ENCODE measurements at places on chromosomes 12 and 14.

- no peaks in the 10 kb centered on the region for H3K36me3 ChIP-seq
- DNase-seq = peak; percentile 69
- no peak overlapping the region for H3K4me3 ChIP-seq
- H3K4me1 ChIP-seq = peaks cover 8% of the 10 kb centered on the region
Observed at GRCh38 chr12:48794870-48795269, 6.0 kb upstream of the ADCY6 start.

DNA sequence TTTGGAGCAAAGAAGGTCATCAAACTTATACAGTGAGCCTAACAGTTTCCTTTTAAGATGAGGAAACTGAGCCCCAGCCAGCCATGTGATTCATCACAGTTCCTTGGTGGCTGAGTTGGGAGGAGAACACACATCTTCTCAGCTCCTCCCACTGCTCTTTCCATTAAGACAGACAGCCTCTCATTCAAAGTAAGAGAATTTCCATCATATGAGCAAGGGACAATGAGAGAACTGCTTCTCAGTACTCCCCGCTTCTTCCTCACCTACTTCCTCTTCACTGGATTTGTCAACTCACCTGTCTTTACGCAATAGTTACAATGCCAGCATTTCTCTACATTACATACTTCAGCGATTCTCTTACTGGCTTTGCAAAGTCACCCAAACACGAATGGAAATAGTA lies 2.2 kb downstream of the IFNG start:
- peaks cover 5% of the 10 kb centered on the region for H3K27me3 ChIP-seq
- no peaks in the 10 kb centered on the region for H3K36me3 ChIP-seq
- H3K4me1 ChIP-seq = no peaks in the 10 kb centered on the region
- no peak overlapping the region for H3K27ac ChIP-seq
- H3K4me3 ChIP-seq = no peak overlapping the region
- DNase-seq = no peak

GRCh38 chr14:66117600-66117999 lies 368.6 kb upstream of the CCDC196 start:
- no peak overlapping the region for H3K27ac ChIP-seq
- peak; percentile 32 for DNase-seq
- H3K27me3 ChIP-seq = no peaks in the 10 kb centered on the region

DNA sequence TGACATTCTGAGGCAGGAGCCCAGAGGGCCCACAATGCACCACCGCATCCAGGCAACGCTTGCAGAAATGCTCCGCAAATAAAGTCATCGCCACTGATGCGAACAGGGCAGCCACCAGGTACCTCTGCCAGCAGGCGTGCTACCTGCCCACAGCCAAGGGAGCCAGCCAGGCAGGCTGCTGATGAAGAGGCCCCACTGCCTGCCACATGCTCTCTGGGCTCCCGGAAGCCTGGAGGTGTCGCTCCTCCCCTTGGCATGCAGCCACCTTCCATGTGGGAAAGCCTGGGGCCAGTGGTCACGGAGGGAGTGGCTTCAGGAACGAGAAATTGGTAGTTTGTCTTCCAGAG lies 14.7 kb downstream of the GPR132 start:
- peaks cover 4% of the 10 kb centered on the region for H3K36me3 ChIP-seq
- H3K27ac ChIP-seq = no peak overlapping the region
- H3K4me1 ChIP-seq = peaks cover 21% of the 10 kb centered on the region
- peaks cover 16% of the 10 kb centered on the region for H3K27me3 ChIP-seq
- peak; percentile 30 for DNase-seq

DNA sequence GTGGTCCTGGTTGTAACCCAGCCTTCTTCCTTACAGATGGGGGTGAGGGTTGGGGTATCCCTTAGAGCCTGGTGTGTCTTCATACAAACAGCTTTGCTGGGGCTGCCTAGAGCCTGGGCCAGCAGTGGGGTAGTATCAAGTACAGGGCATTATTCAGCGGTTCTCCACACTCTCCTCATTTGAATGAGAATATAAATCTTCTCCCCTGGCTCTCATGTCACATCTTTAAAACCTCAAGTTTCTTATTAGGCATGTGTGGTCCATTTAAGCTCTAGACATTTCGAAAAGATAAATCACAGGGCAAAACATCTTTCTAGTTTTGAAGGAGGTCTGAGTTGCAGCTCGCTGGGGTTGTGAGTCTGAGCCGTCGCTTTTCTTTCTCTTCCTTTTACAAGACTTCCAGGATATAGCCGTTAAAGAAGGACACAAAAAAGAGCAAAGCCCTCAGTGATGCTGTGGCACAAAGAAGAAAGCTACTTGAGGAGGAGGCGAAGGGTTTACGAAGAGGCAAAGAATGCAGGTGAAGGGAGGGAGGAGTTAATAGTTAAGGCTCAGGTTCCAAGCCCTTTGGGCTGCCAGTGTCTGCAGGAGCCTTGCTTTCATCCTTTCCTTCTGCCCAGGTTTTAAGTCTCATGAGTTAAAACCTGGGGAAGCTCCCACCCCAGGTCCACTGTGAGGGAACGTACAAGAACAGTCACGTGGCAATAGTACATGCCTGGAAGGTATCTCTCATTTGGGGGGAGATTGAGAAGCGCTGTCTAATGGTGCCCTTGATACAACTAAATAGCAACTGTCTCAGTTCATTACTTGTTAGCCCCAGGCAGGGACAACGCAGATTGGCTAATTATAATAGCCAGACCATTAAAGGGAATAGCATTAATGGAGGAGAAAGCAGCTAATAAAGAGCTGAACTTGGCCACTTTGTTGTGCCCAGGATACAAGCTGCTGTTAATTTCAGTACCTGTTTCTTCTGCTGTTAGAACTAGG lies 94.2 kb downstream of the ETV6 start:
- H3K27ac ChIP-seq = no peak overlapping the region
- no peak overlapping the region for H3K4me3 ChIP-seq
- no peaks in the 10 kb centered on the region for H3K36me3 ChIP-seq
- peaks cover 4% of the 10 kb centered on the region for H3K4me1 ChIP-seq
- H3K27me3 ChIP-seq = no peaks in the 10 kb centered on the region
- no peak for DNase-seq

- peaks cover 3% of the 10 kb centered on the region for H3K4me1 ChIP-seq
- H3K27ac ChIP-seq = no peak overlapping the region
- H3K4me3 ChIP-seq = no peak overlapping the region
- H3K36me3 ChIP-seq = no peaks in the 10 kb centered on the region
Observed at GRCh38 chr14:105099778-105100177, 34.5 kb upstream of the GPR132 start.

DNA sequence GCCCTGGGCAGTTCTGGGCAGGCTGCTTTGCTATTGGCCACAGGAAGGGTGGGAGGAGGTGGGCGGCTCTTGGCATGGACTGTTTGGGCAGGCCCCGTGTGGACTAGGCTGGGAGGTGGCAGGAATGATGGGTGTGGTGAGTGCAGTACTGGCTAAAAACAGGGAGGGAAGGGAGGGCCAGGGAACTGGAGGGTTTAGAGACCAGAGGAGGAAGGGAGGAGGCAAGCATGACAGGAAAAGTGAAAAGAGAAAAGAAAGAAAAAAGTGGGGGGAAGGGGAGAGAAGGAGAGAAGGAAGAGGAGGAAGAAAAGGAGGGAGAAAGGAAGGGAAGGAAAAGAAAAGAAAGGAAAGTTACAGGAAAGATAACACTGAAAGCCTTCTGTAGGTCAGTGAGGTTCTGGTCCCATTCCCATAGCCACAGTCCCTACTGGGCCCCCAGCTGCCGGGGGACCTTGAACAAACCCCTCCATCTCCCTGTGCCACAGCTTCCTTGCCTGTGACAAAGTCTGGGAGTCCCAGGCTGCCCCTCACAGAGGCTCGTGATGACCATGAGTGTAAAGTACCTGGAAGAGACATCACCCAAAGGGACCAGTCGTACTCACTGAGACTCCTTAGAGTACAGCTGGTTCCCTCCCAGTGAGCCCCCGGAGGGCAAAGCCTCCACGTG lies 1.1 kb upstream of the C14orf132 start:
- no peak overlapping the region for H3K27ac ChIP-seq
- H3K4me3 ChIP-seq = peak overlapping the region; percentile 79
- no peaks in the 10 kb centered on the region for H3K27me3 ChIP-seq
- peaks cover 24% of the 10 kb centered on the region for H3K4me1 ChIP-seq

DNA sequence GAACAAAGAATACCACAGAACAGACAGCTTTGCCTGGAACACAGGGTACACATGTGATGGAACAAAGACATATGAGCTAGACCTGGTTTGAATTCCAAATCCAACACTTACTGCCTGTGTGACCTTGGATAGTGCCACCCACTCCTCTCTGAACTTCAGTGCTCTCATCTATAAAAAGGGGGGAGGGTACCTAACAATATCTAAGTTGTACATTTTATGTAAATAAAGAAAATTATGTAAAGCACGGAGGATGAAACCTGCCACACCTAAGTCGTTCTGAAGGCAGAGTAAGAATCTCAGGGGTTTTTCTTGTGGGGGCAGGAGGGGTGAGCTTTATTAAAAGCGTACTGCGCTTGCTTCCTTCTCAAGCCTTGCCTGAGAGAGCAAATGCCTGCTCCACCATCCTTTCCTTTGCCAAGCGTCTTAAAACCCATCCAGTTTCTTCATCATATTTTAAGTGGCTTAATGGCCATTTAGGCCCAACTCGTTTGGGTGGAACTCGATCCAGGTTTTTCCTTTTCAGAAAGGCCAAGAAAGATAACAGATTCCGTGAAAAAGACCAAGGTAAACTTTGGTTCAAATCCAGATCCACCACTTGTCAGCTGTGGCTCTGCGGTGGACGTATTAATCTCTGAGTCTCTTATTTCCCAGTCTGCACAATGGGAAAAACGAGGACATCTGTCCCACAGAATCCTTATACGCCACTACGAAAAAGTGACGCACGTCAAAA lies 946 bp downstream of the DDX24 start:
- peaks cover 5% of the 10 kb centered on the region for H3K4me1 ChIP-seq
- peak overlapping the region; percentile 90 for H3K4me3 ChIP-seq
- H3K36me3 ChIP-seq = peaks cover 8% of the 10 kb centered on the region
- DNase-seq = peak; percentile 74
- H3K27me3 ChIP-seq = no peaks in the 10 kb centered on the region

- no peaks in the 10 kb centered on the region for H3K27me3 ChIP-seq
- H3K4me3 ChIP-seq = no peak overlapping the region
- H3K27ac ChIP-seq = no peak overlapping the region
- no peaks in the 10 kb centered on the region for H3K4me1 ChIP-seq
Observed at GRCh38 chr12:105843561-105843960, 295.2 kb downstream of the NUAK1 start.

DNA sequence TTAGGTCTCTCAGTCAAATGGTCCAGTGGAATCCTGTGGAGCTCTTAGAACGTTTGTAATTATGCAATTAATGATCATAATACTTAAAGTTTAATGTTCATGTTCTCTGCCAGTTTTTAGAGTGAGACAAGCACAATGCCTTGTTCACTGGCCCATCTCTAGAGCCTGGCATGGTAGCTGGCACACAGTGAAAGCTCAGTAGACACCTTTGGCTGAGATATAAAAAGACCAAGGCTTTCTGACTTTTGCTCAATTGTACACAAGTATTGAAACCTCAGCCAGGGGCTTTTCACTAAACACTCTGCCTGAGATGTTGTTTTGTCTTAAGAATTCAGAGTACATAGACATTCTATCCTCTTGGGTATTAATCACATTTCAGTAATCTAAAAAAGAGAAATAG lies 241.8 kb upstream of the ATP2B1 start:
- H3K36me3 ChIP-seq = no peaks in the 10 kb centered on the region
- H3K27ac ChIP-seq = no peak overlapping the region
- DNase-seq = no peak
- no peaks in the 10 kb centered on the region for H3K4me1 ChIP-seq

DNA sequence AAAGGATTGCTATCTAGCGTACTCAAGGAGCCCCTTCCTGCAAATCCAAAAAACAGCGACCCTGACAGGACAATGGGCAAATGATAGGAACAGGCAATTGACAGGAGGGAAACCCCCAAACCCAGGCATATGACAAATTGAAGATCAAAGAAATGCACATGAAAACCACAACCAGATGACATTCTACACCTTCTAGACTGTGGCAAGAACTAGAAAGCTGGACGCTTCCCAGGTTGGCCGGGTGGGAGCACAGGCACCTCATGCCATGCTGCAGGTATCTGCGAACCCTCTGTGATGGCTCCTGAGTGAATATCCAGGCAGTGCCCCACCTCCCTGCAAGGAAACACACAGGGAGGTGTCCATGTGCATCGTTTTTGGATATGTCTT lies 37.1 kb downstream of the CMKLR1 start:
- H3K27ac ChIP-seq = no peak overlapping the region
- DNase-seq = no peak
- no peaks in the 10 kb centered on the region for H3K36me3 ChIP-seq
- no peak overlapping the region for H3K4me3 ChIP-seq

DNA sequence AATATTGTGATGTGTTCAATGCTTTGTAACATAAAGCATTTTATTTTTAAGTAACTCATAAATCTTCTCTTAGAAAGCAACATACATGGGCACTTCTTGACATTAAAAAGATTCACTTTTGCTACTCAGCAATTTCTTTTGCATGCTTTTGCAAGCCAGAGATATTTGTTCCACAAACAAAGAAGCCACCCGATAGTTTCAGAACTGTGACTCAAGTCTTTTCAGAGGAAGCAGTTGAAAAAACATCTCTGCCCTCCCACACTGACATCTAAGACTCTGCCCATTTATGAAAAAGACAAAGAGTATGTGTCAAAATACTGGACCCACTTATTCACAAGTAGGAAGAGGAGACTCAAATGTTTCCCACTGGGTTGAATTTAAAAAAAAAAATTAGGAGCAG lies 7.5 kb downstream of the APPL2 start:
- peaks cover 9% of the 10 kb centered on the region for H3K36me3 ChIP-seq
- DNase-seq = peak; percentile 60
- H3K4me3 ChIP-seq = no peak overlapping the region

DNA sequence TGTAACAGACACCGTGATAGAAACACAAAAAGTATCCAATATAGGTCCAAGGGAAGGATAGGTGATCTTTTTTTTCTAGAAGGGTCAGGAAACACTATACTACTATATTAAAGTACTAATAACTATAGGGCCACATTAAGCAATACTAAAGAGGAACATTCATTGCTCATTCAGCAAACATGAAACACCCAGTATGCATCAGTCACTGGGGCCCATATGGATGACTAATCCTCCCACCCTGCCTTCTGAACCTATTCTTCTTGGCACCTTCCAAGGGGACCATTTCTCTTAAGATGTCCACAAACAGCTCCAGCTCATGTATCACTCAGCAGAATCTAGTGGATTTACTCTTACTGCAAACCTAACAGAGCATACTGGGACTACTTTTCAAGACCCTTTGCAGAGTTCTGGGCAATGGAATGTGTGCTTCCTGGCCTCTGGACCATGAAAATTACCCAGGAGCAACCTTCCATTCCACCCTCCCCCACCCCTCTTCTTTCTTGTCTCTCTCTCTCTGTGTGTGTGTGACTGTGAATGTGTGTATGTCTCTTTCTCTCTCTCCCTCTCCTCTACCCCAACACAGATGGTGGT lies 187.9 kb downstream of the EPS8 start:
- no peaks in the 10 kb centered on the region for H3K27me3 ChIP-seq
- DNase-seq = peak; percentile 52
- H3K27ac ChIP-seq = peak overlapping the region; percentile 66
- H3K36me3 ChIP-seq = no peaks in the 10 kb centered on the region
- peaks cover 11% of the 10 kb centered on the region for H3K4me1 ChIP-seq

- H3K4me1 ChIP-seq = no peaks in the 10 kb centered on the region
- H3K27me3 ChIP-seq = peaks cover 14% of the 10 kb centered on the region
Observed at GRCh38 chr12:4734625-4735340, 14.6 kb downstream of the GALNT8 start.

GRCh38 chr14:83632375-83632774 lies 1897.6 kb upstream of the FLRT2 start:
- H3K27me3 ChIP-seq = no peaks in the 10 kb centered on the region
- no peak overlapping the region for H3K4me3 ChIP-seq
- H3K36me3 ChIP-seq = no peaks in the 10 kb centered on the region
- no peak overlapping the region for H3K27ac ChIP-seq

- no peaks in the 10 kb centered on the region for H3K36me3 ChIP-seq
- peak overlapping the region; percentile 88 for H3K27ac ChIP-seq
Observed at GRCh38 chr14:104680806-104681688, 8.4 kb upstream of the INF2 start.

GRCh38 chr14:35927727-35928126 lies 101.6 kb downstream of the BRMS1L start:
- no peaks in the 10 kb centered on the region for H3K27me3 ChIP-seq
- DNase-seq = no peak
- H3K4me1 ChIP-seq = no peaks in the 10 kb centered on the region
- no peak overlapping the region for H3K4me3 ChIP-seq
- H3K27ac ChIP-seq = no peak overlapping the region

All from mesenchymal stem cell (in vitro differentiated cells and primary cell).